Adrenal gland (tissue), 19 donors: ENCODE measurements at places on chromosomes 11 and 22. TPM values are rescaled to one million over a fixed set of nuclear protein-coding genes. Genes with fewer than 3 reads are reported as not detected.

Gene SEPTIN3
- 0.14 TPM for total RNA-seq

DNA sequence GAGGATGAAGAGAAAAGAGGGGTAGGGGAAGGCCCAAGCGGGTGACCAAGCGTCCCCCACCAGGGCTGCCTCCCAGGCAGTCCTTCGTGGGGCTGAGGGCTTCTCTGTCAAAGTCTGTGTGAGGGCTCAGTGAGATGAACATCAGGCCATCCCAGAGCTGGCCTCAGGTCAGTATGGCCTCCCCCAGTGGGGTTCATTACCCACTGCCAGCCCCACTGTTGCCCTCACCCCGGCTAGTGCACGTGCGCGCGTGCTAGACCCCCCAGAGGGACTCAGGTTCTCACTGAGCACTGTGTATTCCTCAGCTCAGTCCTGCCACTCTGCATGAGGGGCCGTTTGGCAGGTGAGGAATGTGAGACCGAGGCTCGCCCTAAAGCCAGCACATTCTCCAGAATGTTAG, 3.3 kb downstream of the KDELR3 start:
- no peaks in the 10 kb centered on the region for H3K36me3 ChIP-seq
- peaks cover 3% of the 10 kb centered on the region for H3K27me3 ChIP-seq
- H3K4me1 ChIP-seq: no peaks in the 10 kb centered on the region
- H3K4me3 ChIP-seq: no peak overlapping the region
- H3K27ac ChIP-seq: no peak overlapping the region

GRCh38 chr11:47980088-47980906, at the start of gene PTPRJ:
Gene PTPRJ, plus strand, starts transcription at chr11:47980559. Its CDS starts 354 bp downstream, at chr11:47980913.
- peak within 1 kb of the TSS; percentile 34 for H3K27ac ChIP-seq
- no peaks in the 10 kb centered on the region for H3K36me3 ChIP-seq

Gene LRRC55
- total RNA-seq: 0.50 TPM

Gene PAAF1
- 29.2 TPM for total RNA-seq

Gene TYMP
- total RNA-seq: 152 TPM

Gene CRACR2B
- 17.1 TPM for total RNA-seq

DNA sequence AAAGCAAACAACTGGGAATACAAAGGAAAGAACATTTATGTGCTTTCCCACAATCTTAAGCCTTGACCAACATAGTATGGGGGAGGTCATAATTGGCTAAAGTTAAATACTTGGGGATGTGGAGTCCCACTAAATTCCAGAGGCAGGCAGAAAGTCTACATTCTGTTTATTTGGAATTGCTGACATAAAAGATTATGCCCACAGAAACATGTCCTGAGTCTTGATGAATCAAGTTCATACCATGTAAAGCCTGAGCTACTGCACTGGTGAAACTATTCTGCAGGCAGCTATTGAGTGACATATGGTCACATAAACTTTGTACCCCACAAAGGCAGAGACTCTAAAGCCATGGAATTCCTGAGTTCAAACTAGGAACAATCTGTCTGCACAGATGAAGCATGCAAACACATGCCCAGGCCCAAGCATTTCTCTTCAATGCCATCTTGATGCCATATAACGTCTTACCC, 69.9 kb upstream of the CHRM4 start:
- H3K4me3 ChIP-seq: no peak overlapping the region
- peaks cover 12% of the 10 kb centered on the region for H3K4me1 ChIP-seq
- no peaks in the 10 kb centered on the region for H3K36me3 ChIP-seq
- no peaks in the 10 kb centered on the region for H3K27me3 ChIP-seq

- H3K27ac ChIP-seq: no peak overlapping the region
- no peak for DNase-seq
- H3K36me3 ChIP-seq: no peaks in the 10 kb centered on the region
- H3K4me1 ChIP-seq: no peaks in the 10 kb centered on the region
Measured at GRCh38 chr11:123184531-123184930, 10.5 kb downstream of the CLMP start.

Gene HTATIP2
- total RNA-seq: 77.2 TPM

DNA sequence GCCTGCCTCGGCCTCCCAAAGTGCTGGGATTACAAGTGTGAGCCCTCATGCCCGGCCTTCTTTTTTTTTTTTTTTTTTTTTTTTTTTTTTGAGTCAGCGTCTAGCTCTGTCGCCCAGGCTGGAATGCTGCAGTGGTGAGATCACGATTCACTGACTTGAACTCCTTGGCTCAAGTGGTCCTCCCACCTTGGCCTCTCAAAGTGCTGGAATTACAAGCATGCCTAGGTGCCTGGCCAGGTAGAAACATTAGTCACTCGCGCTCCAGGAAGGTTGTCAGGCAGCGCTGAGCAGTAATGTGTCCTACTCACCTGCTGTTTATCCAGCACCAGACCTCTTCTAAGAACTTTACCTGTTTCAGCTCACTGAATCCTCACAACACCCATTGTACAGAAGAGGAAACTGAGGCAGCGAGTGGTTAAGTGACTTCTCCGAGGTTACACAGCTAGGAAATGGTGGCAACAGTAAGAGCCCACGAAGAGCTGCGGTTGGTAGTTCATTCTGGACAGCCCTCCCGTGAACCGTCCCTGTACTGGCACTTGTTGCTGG, 496 bp upstream of the CST6 start:
- no peak overlapping the region for H3K27ac ChIP-seq
- no peak for DNase-seq
- peaks cover 11% of the 10 kb centered on the region for H3K27me3 ChIP-seq
- H3K36me3 ChIP-seq: no peaks in the 10 kb centered on the region
- peaks cover 20% of the 10 kb centered on the region for H3K4me1 ChIP-seq
- no peak overlapping the region for H3K4me3 ChIP-seq

DNA sequence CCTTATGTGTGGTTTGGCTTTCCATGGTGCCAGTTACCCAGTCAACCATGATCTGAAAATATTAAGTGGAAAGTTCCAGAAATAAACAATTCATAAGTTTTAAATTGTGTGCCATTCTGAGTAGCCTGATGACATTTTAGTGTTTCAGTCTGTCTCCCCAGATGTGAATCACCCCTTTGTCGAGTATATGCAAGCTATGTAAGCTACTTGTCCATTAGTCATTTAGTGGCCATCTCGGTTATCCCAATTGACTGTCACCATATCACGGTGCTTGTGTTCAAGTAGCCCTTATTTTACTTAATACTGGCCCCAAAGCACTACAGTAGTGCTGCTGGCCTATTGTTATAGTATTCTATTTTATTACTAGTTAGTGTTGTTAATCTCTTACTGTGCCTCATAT, 44.9 kb downstream of the ATG16L2 start:
- no peak overlapping the region for H3K27ac ChIP-seq
- H3K4me3 ChIP-seq: no peak overlapping the region
- no peaks in the 10 kb centered on the region for H3K27me3 ChIP-seq

Gene ARHGAP8
- total RNA-seq: 1.4 TPM

DNA sequence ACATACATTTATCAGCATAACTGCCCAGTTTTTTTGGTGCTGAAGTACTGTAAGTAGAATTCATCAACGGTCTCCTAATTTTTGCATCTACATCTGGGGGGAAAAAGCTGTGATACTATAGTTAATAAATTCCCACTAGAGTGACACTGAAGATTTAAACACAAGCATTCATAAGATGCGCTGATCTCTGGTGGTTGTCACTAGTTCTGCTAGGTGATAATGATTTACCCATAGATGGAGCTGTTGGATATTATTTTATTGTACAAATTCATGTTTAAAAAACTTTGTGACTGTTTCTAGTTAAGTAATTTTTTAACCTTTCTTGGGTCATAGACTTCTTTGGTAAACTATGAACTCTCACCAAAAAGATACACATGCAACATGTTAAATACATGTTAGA, 106.6 kb downstream of the EMSY start:
- DNase-seq: no peak
- H3K36me3 ChIP-seq: peaks cover 3% of the 10 kb centered on the region
- H3K4me1 ChIP-seq: no peaks in the 10 kb centered on the region
- no peak overlapping the region for H3K4me3 ChIP-seq
- no peak overlapping the region for H3K27ac ChIP-seq

Gene NRXN2
- total RNA-seq: 4.4 TPM

DNA sequence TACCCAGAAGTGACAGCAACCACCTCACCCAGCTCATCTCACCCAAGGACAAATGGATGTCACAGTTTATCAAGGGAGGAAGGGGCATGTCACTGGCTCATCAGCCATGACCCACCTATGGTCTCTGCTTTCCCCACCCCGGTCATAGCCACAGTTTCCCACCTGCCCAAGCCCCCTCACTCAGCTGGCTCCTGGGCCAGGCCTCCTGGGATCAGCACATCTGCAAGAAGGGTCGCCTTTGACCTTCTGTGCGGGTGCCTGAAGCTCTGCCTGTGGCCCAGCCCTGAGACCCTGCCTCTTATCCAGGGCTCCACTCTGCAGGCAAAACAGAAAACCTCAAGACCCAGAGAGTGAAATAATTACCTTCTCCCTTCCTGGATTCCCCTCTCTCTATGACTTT, 236.4 kb downstream of the BUD13 start:
- no peaks in the 10 kb centered on the region for H3K36me3 ChIP-seq
- H3K4me3 ChIP-seq: no peak overlapping the region
- H3K27me3 ChIP-seq: peaks cover 7% of the 10 kb centered on the region
- no peaks in the 10 kb centered on the region for H3K4me1 ChIP-seq
- H3K27ac ChIP-seq: no peak overlapping the region
- DNase-seq: no peak

GRCh38 chr11:22179626-22180025, 13.3 kb upstream of the ANO5 start:
- no peaks in the 10 kb centered on the region for H3K27me3 ChIP-seq
- no peak for DNase-seq
- H3K4me1 ChIP-seq: no peaks in the 10 kb centered on the region
- H3K4me3 ChIP-seq: no peak overlapping the region

DNA sequence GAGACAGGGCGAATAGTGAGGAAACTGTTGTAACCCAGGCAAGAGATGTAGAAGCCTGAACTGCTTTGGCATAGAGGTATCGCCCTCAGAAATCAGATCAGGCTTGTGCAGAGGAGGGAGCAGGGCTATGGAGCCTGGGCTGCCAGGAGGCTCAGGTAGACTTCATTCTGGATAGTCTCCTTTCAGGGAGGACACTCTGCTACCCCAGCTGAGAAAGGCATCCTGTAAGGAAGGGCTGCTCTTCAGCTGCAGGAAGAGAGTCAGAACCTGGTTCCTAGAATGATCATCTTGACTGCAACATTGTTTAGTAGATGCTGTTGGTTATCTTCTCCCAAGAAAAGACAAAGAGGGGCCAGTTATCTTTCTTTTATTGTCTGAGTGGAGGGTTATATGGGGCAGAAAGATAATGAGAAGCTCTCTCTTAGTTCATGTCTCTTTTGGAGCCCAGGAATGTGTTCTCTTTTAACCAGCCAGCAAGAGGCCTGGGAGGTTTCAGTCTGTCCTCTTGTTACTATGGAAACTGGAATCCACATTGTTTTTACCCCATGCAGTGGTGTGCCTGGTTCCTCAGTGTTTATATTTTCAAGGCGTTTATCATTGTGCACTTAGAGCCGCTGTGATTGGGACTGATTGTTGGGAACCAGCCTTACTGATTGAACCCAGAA, 95.7 kb downstream of the STIM1 start:
- H3K4me3 ChIP-seq: no peak overlapping the region
- no peaks in the 10 kb centered on the region for H3K36me3 ChIP-seq
- H3K4me1 ChIP-seq: peaks cover 2% of the 10 kb centered on the region
- no peaks in the 10 kb centered on the region for H3K27me3 ChIP-seq
- no peak overlapping the region for H3K27ac ChIP-seq
- DNase-seq: no peak

DNA sequence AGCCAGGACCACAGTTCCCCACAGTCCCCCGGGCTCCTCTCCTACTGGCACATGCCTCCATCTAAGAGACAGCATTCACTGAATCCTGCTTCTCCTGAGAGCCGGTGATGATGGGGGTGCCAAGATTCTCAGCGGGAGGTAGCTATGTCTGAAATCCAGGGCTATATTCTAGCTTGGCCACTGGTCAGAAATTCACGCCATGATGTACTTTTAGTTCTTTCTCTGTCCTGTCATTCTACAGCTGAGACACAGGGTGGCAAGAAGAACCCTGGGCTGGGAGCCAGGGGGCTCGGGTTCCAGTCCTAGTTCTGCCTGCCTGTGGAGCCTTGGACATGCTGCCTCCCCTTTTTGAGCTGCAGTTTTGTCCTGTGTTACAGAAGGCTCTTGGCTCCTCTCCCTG, 59.2 kb upstream of the PHOX2A start:
- H3K27me3 ChIP-seq: no peaks in the 10 kb centered on the region
- H3K36me3 ChIP-seq: no peaks in the 10 kb centered on the region
- DNase-seq: no peak
- H3K4me3 ChIP-seq: no peak overlapping the region
- H3K27ac ChIP-seq: no peak overlapping the region

- H3K4me3 ChIP-seq: no peak overlapping the region
- no peak for DNase-seq
- H3K27ac ChIP-seq: no peak overlapping the region
- no peaks in the 10 kb centered on the region for H3K36me3 ChIP-seq
- peaks cover 48% of the 10 kb centered on the region for H3K27me3 ChIP-seq
Measured at GRCh38 chr22:36818010-36818642, 1.3 kb upstream of the PVALB start.

GRCh38 chr11:76455331-76455730, 10.5 kb downstream of the EMSY start:
- no peaks in the 10 kb centered on the region for H3K36me3 ChIP-seq
- H3K27ac ChIP-seq: no peak overlapping the region
- no peak for DNase-seq
- no peaks in the 10 kb centered on the region for H3K27me3 ChIP-seq
- no peak overlapping the region for H3K4me3 ChIP-seq
- H3K4me1 ChIP-seq: no peaks in the 10 kb centered on the region

Gene OR5AK2
- not detected for total RNA-seq

DNA sequence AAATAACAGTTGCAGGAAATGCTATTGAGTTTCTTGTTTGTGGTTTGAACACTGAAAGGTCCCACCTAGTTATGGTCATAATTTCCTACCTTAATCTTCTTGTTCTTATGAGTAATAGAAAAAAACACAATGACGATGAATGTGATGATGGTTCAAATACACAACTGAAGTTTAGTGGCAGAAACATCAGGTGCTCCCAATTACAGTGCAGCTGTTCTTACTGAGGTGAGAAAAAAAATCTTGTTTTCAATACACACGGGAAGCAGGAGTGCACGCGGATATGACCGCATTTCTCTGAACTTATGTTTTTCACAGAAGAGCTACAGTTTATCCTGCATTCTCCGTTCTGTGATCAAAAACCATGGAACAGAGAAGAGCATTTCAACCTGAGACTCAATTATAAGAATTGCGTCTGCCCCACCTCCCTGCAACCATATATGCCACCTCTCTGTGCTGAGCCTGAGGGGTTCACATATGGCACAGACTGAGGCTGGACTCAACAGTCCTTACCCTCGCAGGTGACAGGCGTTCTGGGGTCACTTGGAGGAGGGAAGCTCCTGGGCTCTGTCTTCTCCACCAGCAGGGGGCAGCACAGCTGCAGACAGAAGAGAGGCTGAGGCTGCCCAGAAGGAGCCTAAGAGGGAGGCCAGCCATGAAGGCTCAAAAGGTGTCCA, 99.7 kb upstream of the IGLL5 start:
- H3K4me3 ChIP-seq: no peak overlapping the region
- no peak overlapping the region for H3K27ac ChIP-seq
- no peaks in the 10 kb centered on the region for H3K27me3 ChIP-seq

- H3K27ac ChIP-seq: no peak overlapping the region
- DNase-seq: no peak
- H3K4me1 ChIP-seq: no peaks in the 10 kb centered on the region
Measured at GRCh38 chr11:2090172-2091111, 48.7 kb downstream of the IGF2 start.

Gene SLC22A12
- not detected for total RNA-seq

Gene SPI1
- 40.3 TPM for total RNA-seq
